ENCODE measurements at places on chromosomes 3 and 15.

DNA sequence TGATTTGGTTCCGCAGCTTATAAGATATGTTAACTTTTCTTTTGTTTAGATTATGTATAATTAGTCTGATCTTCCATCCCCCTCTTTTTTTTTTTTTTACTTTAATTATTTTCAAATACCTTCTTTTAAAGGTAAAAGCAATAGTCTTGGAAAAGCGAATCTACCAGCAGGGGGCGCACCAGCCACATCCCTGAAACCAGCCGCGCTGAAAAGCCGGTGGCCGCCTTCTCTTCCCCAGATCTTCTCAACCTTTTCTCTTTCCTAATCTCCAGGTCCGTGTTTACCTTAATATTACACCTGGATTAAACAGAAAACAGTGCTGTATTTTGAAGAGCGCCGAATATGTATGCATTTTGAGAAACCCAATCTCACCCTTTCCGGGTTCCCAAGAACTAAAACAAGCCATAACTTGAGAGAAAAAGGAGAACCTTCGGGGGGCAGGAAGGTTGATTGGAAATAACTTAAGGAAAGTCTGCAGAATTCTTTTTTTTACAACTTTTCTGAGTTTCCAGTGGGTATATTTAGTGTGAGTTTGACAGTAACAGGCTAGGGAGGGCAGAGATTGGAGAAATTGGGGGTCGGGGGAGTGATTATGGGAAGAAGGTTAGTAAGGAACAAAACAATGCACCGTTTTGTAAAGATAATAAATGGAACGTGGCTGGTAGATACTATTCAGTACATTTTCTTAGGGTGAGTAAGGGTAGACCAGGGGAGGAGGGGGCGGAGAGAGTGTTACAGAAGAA, 2.0 kb upstream of the SOX2 start:
- DNase-seq: peak; percentile 60

- DNase-seq: no peak
Observed at GRCh38 chr3:141355242-141355641, 13.1 kb upstream of the ZBTB38 start.

- no peak for DNase-seq
Observed at GRCh38 chr3:111926266-111926676, 52.6 kb upstream of the ABHD10 start.

DNA sequence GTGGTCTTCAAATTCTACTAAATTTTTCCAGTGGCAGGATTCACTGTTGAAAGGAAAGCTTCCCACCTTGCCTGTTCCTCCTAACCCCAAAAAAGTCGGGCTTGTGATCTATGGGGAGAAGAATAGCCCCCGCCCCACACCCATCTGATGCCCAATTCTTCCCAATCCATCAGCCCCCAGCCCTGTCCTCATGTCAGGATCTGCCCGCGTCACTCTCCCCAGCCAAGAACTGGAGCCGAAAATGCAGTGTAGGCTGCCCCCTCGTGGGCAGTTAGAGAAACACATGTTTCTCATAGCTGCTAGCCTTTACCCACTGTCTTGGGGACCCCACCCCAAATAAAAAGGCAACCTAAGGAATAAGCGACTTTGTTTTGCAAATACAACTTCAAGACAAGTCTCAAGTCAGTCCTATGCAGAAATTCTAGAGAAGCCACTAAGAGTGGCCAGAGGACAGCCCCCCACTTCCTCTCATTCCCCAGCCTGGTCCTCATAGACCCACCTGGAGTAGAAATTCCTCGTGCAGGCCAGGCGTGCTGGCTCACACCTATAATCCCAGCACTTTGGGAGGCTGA, 13.0 kb upstream of the CSK start:
- DNase-seq: peak; percentile 40

DNA sequence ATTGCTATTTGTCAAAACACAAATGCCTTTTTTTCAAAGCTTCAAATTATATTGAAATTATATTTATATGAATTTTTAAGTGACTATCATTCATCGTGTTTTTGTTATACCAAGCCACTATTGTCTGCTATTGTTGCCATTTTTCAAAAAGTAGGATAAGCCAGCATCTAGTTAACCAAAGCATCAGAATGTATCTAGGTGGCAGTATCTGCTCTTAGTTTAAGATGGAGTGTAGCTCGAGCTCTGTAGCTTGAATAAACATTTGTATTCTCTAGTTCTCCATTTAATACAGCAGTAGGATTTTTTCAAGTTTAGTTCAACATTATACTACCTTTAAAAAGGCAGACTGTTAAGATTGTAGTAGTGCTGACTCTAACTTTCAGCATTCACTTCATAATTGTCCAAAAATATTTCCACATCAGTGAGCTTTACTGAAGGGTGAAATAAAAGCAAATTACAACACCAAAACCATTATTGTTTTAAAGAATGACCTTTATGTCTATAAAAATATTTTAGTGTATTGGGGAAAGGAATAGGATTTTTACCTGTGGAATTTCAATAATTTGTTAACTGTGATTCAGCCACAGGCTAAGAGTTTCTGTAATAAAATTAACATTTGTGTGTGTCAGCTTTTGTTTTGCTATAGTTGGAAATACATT, 19.6 kb upstream of the C15orf61 start:
- DNase-seq: no peak

- no peak for DNase-seq
Observed at GRCh38 chr3:111662012-111662411, 66.9 kb upstream of the ZBED2 start.

DNA sequence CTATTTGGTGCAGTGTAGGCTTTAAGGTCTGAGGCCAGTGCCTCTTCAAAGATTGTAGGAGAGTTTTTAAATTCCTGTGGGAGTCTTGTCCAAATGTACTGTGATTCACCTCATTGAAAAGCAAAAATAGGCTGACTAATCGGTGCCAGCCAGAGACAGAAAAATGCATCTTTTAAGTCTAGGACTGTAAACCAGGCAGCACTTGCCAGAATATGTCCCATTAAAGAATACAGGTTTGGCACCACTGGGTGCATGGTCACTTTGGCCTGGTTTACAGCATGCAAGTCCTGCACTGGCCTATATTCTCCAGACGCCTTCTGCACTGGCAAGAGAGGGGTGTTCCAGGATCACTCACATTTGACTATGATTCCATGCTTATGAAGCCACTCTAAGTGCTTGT, 20.3 kb upstream of the NOX5 start:
- peak; percentile 32 for DNase-seq

DNA sequence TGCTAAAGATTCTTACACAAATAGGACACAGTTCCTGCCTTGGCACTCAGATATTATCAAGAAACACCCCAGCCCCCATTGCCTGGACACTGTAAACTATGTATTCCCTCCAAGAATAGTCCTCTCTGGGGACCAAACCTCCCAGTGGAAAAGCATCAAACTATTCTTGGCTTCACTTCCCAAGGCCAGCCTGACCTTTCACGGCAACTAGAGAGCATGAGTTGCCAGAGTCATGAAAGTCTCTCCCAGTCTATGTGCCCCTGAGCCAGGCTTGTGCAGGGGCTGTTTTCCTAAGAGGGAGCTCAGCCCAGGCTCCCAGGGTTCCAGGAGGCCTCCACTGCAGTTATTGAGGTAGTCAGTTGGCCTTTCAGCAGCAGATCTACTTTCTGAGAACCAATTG, 251.9 kb upstream of the TGFBR2 start:
- no peak for DNase-seq

- DNase-seq: no peak
Observed at GRCh38 chr3:34837848-34838741, 801.2 kb upstream of the ARPP21 start.

DNA sequence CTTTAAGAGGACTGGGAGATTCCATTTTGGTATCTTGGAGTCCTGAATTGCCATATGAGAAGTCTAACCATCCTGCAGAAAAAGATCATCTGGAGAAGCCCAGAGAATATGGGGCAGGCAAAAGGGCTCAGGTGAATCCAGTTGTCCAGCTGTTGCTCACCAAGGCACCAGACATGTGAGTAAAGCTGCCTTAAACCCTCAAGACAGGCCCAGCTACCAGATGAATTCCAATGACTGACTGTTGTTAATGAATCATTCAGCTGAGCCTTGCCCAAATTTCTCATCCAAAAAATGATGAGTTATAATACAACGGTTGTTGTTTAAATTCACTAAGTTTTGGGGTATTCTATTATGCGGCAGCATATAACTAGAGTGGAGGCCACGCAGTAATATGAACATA, 22.0 kb upstream of the NANOGP8 start:
- DNase-seq: no peak

- DNase-seq: peak; percentile 11
Observed at GRCh38 chr3:144363856-144364255, 392.2 kb downstream of the DIPK2A start.

DNA sequence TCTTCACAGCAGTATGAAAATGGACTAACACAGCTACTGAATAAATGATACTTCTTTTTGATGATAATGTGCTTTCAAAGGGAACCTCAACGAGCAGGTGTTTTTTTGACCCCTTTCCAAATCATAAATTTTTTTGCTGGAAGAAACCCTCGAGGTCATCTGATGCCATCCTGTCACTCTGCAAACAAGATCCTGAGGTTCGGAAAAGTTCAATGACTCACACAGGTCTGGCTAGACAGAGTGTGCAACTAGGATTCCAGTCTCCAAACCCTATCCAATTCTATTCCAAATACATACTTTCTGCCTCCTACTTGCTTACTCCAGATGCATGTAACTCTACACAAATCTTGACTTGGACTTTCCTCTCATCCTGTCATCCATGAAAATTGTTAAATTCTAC, 124.7 kb downstream of the NEDD4 start:
- DNase-seq: no peak

DNA sequence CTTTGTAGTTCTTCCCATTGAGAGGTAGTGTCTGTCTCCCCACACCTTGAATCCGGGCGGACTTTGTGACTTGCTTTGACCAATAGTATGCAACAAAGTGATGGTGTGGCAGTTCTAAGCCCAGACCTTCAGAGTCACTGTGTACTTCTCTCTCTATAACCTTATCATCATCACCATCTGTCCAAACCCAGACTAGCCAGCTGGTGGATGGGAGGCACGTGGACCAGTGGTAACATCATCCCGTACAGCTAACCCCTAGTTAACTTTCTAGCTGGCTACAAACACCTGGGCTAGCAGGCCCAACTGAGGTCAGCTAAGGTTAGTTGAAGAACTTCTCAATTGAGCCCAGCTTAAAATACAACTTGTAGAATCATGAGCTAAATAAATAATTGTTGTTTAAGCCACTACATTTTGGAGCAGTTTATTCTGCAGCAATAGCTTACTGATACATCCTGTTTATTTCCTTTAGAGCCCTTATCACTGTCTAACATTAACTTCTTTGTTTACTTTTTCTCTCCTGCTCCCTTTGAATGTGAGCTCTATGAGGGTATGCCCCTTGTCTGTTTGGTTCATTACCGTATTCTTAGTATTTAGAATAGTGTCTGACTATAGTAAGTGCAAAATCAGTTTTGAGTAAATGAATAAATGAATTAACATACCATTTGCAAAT, 11.5 kb upstream of the CCR9 start:
- DNase-seq: no peak

DNA sequence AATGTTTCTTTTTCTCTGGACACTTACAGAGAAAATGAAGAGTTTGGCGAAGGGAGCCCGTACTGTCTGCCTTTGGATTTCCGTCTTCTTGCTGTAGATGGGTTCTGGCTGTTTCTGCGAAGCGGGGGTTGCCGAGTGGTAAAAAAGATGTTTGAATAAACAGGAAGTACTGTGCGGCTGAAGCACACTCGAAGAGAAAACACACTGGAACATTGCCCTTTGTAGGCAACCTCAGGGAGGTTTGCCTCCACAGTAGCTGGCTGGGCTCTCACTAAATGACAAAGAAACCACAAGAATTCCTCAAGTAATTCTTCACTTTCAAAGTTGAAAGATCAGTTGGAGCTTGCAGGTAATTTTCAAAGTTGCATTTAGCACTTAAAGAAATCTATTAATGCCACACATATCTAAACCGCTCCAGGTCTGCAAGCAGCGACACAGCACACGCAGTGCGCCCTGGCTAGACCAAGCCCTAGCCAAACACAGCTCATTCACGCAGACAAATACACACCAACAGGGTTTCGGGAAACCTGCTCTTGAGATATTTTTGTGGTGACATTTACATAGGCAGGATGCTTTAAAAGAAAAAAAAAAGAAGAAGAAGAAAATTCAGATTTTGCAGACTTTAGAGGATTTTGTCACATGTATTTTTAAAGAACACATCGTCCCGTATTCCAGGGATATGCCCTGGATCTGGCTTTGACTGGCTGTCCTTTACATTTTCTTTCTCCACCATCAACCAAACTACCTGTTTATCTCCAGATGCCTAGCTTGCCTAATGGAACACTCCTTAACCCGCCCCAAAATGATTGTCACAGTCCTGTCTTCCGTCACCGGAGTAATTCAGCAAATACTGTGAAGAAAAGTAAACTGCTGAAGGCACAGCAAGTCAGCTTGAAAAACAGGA, 452.8 kb downstream of the FOXP1 start:
- peak; percentile 83 for DNase-seq

- DNase-seq: no peak
Observed at GRCh38 chr3:47884603-47885002, 81.7 kb downstream of the DHX30 start.

GRCh38 chr3:141737093-141737492, 1.0 kb upstream of the RNF7 start:
- DNase-seq: no peak

- DNase-seq: no peak
Observed at GRCh38 chr3:135007607-135008006, 212.5 kb downstream of the EPHB1 start.

GRCh38 chr3:22495241-22495640, 707.9 kb upstream of the UBE2E2 start:
- DNase-seq: no peak

DNA sequence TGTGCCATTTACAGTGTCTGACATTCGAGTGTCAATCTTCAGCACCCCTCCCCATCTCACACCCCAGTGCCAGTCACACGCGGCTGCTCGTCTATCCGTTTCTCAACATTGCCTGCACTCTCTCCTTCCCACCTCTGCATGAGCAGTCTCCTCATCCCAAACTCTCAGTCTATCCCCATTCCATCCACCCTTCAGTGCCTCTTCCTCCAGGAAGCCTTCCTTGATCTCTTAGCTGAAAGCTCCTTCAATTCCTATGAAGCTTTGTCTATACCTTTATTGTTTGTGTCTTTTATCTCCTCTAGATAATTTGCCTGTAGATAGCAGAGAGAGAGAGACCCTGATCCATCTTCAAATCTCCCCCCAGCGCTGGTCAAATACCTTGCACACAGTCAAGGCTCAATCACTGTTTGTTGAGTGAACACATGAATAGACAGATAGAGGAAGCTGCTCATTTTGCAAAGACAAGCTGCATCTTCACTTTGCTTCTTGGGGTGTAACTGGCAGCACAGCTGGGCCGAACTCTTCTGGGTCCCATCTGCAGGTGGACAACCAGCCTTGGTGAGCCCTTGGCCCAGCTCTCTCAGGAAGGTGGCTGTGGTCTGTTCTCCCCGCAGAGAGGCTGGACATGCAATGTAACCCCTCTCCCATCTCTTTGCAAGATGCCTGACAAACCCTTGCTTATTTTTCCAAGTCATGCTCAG, 52.8 kb downstream of the ITGA11 start:
- no peak for DNase-seq
